ENCODE measurements at places on chromosomes 5 and 9.

- no peak for DNase-seq
Observed at GRCh38 chr9:104860263-104860662, 67.7 kb downstream of the ABCA1 start.

- DNase-seq = no peak
Observed at GRCh38 chr5:156314416-156314815, 12.5 kb upstream of the SGCD start.

GRCh38 chr9:70590315-70590677, 175.8 kb upstream of the KLF9 start:
- DNase-seq = no peak

GRCh38 chr5:88119535-88120125, 149.0 kb downstream of the TMEM161B start:
- no peak for DNase-seq

DNA sequence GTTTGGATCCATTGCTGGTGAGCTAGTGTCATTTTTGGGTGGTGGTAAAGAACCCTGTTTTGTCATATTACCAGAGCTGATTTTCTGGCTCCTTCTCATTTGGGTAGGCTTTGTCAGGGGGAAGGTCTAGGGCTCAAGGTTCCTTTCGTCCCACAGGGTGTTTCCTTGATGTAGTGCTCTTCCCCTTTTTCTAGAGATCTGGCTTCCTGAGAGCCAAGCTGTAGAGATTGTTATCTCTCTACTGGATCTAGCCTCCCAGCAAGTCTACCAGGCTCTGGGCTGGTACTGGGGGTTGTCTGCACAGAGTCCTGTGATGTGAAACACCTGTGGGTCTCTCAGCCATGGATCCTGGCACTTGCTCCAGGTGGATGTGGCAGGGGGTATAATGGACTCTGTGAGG, 145.9 kb downstream of the HINT1 start:
- DNase-seq = no peak

GRCh38 chr5:157347301-157348048, 81.6 kb downstream of the CYFIP2 start:
- DNase-seq = no peak

Measured in stimulated activated CD8-positive, alpha-beta memory T cell treated with anti-CD3 and anti-CD28 coated beads, Interleukin-2, amount 100 ng/mL, for 1 hour (primary cell).